ENCODE measurements at places on chromosomes 12 and 14.

GRCh38 chr14:98916476-98916875, 355.5 kb downstream of the BCL11B start:
- DNase-seq: no peak

DNA sequence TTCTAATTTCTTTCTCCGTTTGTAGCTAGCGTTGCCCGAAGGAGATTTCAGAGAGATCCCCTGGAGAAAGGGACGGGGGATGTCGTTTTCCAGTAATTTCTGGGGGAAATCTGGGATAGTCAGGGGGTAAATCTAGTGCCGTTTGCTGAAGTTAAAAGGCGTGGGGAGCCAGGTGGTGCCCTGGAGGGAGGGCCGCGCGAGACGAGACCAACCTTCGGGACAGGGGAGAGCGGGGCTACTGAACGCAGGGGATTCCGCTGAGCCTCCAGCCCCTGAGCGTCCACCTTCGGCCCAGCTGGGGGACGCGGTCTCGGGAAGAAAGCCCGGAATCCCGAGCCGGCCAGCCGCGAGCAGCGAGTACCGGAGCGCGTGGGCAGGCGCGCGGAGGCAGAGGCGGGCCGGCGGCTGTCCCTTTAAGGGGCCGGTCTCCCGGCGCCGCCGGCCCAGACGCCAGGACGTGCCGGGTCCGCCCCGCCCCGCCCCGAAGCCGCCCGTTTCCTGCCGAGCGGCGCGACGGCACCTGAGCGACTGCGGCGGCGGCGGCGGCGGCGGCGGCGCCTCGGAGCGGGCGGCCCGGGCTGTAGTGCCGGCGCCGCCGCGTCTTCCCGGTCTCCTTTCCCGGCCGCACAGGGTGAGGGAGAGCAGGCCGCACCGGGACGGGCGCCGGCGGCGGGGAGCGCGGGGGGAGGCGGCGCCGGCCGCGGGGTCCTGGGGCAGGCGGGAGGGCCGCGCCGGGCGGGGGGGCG, at the start of gene KTN1:
TSS of gene KTN1 (plus strand) at position 484 of the 746 bp plus-strand sequence. CDS start 31,842 bp downstream, outside the sequence.
- DNase-seq: peak; percentile 90

- no peak for DNase-seq
These were observed 47.6 kb downstream of the SH2B3 start for GRCh38 chr12:111453071-111453989.

GRCh38 chr14:104377256-104377655, 202.3 kb upstream of the C14orf180 start:
- no peak for DNase-seq

DNA sequence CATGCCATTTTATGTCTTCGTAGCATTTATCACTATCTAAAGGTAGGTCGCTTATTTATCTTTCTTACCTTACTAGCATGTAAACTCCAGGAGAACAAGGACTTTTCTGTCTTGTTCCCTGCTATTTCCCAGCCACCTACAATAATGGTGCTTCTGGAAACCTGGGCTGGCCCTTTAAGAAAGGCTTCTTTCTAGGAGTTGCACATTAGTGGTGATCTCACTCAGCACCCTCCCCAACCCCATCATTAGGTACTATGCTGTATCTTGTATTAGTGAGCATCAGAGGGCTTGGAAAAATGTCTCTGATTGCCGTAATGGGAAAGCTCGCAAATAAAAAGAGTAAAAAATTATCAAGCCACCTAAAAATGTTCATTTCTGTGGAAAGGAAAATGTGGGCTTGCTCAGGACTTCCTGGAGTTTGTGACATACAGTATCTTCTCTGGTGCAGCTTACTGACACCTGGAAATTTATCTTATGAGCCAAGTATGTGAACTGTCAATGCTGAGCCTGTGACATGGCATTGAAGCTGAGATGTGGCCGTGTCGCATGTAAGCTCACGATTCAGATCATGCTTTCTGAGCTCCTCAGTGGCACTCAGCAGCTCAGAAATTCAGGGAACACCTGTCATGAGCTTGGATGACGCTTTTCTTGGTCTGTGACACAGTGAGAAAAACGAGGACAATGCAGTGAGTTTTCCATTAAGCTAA, 12.4 kb downstream of the CCDC92 start:
- no peak for DNase-seq

- DNase-seq: no peak
These were observed 174.8 kb downstream of the PDZRN4 start for GRCh38 chr12:41362931-41363330.

DNA sequence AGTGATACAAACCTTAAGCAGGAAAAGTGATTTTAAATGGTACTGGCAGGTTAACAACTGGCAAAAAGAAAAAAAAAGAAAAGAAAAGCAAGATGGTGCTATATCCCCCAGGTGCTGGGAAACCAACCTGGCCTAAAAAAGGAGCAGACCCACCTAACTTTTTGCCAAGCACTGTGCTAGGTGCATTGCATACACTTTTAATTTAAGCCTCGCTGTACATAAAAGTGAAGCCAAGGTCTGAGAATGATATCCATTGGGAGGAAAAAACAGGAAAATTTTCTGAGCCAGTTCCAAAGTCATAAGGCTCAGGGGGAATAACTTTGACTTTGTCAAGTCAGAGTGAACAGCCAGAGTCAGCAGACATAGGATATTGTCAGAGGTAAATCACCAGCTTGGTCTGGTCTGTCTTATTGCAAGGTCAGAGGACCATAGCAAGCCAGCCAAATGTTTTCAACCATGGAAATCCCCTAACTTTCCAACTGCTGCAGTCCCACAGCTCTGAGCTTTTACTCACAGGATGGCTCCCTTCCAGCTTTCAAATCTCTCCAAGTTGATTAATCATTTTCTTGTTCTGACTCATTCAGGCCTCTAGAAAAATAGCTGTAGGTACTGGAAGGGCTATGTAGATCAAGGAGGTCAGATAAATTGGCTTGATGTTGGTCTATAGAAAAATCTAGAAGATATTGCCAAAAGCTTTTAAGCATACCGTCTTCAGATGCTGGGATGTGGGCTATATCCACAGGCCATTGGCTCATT, 412.9 kb downstream of the RAD51B start:
- no peak for DNase-seq

DNA sequence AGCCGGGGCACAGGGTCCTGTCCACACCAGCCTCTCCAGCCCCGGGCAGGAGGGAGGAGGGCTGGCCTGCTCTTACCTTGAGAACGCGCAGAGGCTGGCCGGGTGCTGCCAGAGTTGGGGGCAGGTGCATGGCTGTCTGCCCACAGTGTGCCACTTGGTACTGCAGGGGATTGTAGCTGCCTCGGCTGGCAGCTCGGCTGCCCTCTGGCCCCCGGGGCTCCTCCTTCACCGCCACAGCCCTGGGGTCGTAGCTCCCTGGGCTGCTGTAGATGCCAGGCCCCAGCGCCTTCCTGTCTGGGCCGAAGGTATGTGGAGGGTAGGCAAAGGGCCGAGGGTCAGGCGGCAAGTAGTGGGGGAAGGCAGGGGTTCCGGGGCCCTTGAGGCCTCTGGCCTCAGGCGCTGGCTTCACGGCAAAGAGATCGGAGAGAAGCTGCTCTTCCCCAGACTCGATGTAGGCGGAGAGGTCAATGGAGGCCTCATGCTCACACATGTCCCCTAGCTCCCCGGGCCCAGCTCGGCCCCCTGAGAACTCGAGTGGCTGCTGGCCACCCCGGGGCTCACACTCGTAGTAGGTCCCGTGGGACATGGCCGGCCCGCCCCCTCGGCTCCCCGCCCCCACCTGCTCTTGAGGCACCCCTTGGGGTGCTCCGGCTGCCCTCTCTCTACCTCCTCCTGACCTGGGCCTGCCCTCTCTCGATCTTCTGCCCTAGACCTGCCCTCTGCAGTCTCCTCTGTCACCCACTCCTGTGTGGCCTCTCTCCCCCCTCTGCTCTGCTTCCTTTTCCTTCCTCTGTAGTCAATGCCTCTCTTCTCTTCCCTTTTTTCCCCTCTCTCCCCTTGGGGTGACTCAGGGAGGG, at the start of gene CEBPE:
TSS of gene CEBPE (minus strand) at position 750 of the 857 bp plus-strand sequence. CDS start at position 586, 164 bp downstream.
- DNase-seq: no peak

- no peak for DNase-seq
These were observed 332.6 kb upstream of the TMEM132C start for GRCh38 chr12:127934409-127934808.

GRCh38 chr12:102740141-102740955, 176.7 kb downstream of the PAH start:
- DNase-seq: no peak

DNA sequence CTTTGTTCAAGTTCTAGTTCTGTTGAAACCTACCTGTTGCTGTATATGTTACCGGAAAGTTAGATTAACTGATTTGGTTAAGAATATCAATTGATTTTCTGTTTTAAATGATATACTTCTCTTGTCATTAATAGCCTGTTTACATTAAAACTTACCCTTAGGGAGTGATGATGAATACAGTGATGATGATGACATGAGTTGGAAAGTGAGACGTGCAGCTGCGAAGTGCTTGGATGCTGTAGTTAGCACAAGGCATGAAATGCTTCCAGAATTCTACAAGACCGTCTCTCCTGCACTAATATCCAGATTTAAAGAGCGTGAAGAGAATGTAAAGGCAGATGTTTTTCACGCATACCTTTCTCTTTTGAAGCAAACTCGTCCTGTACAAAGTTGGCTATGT, 33.0 kb downstream of the CAND1 start:
- no peak for DNase-seq

DNA sequence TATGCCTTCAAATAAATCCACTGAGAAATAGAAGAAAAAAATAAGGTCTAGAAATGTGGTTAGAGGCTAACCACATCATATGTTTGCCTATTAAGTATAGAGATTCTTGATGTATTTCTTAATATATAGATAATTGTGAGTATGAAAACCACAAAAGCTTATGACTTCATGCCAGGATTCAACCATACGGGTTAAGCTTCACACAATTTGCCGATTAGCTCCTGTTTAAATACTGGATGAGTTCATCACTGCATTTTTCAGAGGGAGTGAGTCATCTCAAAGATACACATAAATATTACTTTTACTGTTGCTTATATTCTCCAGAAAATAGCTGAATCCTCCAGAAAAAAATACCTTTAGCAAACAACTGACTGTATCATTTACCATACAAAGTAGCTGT, 79.6 kb downstream of the RPL10L start:
- DNase-seq: no peak

DNA sequence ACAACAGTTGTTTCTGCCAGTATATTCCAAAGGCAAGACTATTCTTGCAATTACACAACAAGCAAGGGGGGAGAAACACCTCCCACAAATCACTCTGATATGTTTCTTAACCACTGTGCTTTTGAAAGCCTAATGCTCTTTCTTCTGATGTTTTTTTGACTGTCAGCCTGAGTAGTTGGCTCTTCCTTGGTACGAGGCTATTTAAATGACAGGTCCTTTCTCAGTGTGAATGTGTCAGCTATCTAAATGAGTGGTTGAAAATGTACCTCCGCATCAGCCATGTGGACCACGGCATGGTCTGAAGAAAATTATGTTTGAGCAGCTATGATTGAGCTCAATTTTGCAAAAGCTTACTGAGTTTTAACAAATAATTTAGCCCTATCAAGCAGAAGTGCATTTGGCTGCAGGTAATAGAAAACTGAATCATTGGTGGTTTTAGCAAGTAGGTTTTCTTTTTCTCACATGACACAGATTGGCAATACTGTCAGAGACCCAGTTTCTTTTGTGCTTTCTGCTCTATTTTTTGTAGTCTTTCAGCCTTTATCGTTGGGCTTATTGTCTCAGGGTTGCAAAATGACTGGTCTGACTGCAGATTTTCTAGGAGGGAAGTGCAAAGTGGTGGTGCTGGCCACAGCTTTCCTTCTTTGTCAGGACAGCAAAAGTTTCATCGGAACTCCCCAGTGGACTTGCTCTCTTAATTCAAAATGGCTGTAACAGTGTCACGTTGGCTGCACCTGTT, 162.8 kb downstream of the RGS6 start:
- no peak for DNase-seq

GRCh38 chr12:121214166-121214777, 4.3 kb downstream of the P2RX4 start:
- DNase-seq: peak; percentile 40

- DNase-seq: no peak
These were observed 2.9 kb downstream of the NFKBIA start for GRCh38 chr14:35401422-35402265.

GRCh38 chr12:109953656-109954055, 42.5 kb downstream of the GIT2 start:
- no peak for DNase-seq

DNA sequence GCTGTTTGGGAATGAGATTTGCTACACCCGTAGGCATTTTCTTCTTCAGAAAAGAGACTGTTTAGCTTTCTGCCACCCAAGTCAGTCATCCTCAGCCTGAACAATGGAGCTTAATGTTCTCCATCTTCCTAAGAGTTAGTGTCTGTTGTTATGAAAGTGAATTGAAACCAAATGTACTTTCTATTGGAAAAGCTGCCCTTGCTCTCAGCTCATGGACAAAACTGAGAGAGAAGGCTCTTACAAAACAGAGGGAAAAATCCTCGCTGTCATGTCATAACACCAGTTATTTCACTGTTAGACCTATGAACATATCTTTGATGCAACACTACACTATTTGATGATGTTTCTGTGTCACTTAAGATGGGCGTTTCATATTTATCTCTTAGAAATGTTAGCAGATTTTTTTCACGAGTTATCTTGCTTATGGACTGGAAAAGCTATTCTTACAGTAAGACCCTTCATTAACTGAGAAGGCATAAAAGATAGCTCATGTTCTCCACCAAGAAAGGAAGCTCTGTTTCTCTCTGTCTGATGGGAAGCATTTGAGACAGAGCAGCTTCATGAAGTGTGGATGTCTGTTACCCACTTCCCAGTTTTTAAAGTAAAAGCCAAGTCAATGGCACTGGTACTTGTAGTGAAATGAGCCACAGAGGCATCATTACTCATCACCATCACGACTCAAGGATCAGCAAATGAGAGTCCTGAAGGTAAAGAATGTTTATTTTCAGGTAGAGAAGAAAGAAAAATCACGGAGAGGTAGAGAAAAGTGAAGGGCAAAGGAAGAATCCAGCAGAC, 483.9 kb downstream of the ZFP36L1 start:
- no peak for DNase-seq

- peak; percentile 47 for DNase-seq
These were observed 795 bp downstream of the SMAGP start for GRCh38 chr12:51269174-51270066.

GRCh38 chr12:22101749-22102243, 55.8 kb downstream of the CMAS start:
- DNase-seq: no peak

GRCh38 chr12:12797794-12798152, 12.3 kb downstream of the APOLD1 start:
- DNase-seq: no peak

- DNase-seq: no peak
These were observed 18.6 kb upstream of the EIF5 start for GRCh38 chr14:103315351-103315911.

DNA sequence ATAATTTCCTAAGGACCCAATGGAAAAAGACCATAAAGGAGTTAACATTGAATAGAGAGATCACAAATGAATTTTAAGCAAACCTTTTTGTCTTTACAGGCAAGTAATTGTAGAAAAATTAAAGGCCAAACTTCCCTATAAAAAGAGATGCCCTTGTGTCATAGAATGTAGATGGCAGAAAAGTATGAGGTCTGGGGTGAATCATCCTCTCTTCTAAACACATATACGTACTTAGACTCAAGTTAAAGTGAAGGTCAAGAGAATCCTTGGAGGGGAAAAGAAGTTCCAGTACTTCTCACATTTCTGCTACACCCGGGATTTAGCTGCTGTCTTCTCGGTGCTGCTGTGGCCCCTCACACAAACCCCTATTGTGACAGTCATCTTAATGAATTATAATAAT, 116.2 kb upstream of the ARID2 start:
- DNase-seq: no peak

Data from CD8-positive, alpha-beta T cell (primary cell).